Stimulated activated CD4-positive, alpha-beta T cell treated with anti-CD3 and anti-CD28 coated beads, Interleukin-15, amount 100 ng/mL, for 1 hour (primary cell): ENCODE measurements at places on chromosomes 4 and X.

DNA sequence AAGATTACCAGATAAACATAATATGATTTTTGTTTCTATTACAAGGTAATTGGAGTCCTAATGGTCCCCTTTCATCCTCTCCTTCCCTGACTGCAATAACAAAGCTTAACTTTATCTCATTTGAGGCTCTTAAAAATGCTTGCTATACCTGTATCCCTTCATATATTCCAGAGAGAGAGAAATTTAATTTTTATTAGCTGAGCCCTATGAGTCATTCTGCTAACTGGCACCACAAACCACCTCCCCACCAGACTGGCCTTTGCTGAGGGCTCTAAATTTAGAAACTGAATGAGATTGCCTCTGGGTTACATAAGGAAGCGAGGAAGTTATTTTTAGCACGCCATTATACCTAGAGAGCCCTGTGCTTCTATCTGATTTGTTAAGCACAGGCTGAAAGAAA is 27.4 kb downstream of the CBLL2 start:
- no peak for DNase-seq

GRCh38 chrX:69051901-69052300 is 113.4 kb downstream of the PJA1 start:
- no peak for DNase-seq

- DNase-seq: no peak
Measured at GRCh38 chr4:88822034-88822789, 124.6 kb upstream of the NAP1L5 start.

DNA sequence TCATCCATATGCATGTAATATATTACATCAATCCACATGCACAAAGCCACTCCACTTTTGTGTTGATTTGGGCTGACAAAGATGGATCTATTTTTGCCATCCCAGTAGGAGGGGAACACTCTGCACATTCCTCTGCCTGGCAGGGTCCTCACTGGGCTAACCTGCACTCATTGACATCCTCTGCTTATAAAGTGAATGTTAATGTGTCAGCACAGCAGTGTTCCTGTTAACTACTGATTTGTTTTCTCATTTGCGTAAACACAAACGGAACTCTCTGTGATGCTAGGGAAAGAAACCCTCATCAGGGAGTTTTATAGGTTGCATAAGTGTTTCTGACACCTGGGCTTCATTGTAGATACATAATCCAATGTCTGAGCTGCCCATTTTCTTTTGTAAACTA is 826.0 kb downstream of the RAB28 start:
- DNase-seq: no peak

GRCh38 chrX:20361081-20361889 is 94.6 kb upstream of the RPS6KA3 start:
- no peak for DNase-seq

DNA sequence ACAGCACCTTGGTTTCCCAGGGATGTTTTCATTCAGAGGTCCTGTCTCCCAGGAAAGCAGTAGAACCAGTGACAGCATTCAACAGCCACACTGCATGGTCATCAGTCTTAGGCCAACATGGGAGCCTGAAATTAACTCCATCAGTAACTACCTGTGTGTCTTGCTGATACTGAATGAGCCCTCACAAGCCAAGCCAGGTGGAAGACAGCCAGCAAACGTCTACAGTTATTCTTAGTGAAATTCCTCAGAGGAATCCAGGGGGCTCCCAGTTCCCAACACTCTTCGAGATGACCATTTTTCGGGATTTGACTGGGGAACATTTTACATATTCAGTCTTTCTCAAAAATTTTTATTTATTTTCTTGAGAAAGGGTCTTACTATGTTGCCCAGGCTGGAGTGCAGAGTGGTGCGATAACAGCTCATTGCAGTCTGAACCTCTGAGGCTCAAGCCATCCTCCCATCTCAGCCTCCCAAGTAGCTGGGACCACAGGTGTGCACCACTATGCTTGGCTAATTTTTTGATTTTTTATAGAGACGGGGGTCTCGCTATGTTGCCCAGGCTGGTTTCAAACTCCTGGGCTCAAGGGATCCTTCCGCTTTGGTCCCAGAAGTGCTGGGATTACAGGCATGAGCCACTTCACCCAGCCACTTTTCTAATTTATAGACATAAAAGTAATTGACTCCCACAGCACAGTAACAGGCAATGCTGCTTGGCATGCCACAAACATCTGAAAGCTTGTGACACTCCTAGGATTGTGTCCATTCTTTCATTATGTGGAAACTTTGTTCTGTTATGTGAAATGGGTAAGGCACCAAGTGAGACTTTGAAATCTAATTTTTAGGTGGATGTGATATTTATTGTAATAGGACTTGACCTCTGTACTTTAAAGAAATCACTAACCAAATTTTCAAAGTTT is 116.9 kb downstream of the SOWAHB start:
- no peak for DNase-seq

DNA sequence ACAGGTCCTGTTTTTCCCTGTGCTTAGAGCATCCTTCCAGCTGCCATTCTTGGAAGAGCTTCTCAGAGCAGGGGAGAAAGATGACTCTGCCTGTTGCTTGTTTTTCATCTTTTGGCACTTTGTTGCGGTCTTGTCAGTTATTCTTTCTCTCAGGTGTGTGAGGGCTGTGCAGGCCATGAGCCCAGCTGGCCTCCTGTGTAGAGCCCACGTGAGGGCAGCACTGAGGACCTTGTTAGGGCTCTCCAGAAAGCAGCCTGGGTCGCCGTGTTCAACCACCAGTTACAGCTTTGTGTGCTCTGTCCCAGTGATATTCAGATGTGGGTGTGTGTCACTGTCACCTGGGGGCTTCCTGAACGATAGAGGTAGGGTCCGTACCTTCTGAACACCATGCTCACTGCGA is 52.8 kb downstream of the NOP14 start:
- DNase-seq: no peak

DNA sequence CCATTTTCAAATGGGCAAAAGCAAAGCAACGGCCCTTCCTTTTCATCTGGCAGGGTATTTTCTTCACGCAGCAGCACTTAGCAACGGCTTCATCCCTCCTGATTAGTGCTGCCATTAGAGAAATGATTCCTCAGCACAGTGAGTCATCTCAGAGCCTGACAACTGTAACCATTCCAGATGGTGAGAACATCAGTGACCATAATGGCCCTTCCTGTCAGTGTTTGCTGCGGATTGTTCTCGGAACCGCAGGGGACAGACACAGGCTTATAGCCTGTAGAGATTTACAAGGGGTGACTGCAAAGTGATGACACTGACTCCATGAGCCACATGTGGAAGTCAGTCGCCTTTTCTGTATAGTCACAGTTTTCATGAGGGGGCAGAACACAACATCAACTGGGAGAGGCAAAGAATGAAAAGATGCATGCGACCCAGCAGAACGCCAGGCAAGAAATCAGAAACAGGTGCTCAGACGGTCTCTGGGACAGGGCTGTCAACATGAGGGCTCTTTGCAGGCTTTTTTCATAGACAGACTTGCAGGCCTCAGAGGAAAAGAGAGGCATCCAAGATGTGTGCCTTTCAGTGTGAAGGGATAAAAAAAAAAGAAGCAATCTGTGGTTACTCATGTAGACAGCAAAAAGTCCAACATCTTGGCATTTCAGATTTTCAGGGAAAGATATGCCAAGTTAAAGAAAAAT is 69.9 kb upstream of the FBXW7 start:
- no peak for DNase-seq

DNA sequence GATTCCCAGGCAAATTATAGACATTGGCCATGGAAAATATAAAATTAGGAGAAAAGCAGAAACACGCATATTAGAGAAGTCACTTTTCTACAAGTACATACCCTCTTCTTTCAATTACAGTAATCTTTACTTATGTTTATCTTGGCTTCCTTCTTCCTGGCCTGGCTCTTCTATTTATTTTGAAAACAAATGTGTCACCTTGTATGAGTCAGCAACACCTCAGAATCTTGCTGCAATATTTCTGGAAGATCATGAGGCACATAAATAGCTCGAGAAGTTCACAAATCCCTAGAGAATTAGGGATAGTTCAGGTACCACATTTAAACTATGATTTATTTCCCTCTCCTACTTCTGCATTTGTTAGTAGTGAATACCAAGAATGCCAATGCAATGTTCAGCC is 124.6 kb downstream of the ANOS1 start:
- no peak for DNase-seq

DNA sequence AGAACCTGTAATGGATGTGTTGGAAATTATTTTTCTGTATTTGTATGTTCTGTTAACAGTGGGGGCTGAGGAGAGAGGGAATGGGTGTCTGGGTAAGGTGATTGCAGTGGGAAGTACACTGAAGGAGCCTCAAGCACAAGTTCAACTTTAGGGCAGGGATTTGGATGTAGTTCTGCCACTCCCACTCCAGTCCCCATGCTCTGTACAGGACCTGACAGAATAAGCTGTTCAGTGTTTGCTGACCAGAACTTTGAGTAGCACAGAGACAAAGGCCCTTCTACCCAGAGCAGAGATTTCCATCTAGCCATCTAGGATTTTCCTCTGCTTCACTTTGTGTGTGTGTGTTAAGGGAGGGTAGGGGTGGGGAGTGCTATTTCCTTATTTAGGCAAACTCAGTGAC is 49.2 kb downstream of the VSIG4 start:
- no peak for DNase-seq

DNA sequence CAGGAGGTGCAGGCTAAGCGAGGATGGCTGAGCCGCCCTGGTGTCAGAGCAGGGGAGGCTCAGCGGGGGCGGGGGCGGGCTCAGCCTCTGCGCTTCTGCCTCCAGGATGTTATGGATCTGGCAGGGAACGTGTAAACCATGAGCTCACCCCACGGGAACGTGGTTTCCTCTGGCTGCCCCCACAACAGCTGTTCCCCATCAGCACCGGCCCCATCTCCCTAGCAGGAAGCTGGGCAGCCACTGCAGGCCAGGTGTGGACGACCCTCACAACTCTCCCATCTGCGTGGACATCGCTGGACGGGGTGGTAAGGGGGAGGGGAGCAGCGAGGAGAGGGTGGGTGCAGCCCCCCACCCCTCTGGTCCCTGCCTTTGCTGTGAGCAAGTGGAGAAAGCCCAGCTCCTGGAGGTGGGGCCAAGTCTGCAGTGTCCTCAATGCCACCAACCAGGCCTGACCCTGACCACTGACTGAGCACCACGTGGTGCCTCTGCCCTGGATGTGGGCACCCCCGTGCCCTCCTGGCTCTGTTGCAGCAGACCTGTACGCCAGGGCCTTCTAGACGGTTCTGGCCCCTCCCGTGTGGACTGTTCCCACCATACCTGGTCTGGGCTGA is 28.1 kb upstream of the SPON2 start:
- no peak for DNase-seq

DNA sequence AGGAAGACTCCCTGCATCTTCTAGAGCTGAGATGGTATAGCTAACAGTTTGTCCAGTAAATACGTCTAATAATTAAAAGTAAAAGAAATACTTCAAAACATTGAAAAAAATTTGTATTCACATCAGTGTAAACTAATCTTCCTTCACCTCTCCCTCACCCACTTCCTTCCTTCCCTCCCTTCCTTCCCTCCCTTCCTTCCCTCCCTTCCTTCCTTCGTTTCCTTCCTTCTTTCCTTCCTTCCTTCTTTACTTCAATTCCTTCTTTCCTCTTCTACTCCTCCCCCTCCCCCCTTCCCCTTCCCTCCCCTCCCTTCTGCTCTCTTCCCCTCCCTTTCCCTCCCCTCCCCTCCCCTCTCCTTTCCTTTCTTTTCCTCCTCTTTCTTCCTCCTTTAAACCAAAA is 103.7 kb downstream of the POU4F2 start:
- DNase-seq: no peak

- no peak for DNase-seq
Measured at GRCh38 chrX:14125462-14125861, 95.8 kb upstream of the GEMIN8 start.

DNA sequence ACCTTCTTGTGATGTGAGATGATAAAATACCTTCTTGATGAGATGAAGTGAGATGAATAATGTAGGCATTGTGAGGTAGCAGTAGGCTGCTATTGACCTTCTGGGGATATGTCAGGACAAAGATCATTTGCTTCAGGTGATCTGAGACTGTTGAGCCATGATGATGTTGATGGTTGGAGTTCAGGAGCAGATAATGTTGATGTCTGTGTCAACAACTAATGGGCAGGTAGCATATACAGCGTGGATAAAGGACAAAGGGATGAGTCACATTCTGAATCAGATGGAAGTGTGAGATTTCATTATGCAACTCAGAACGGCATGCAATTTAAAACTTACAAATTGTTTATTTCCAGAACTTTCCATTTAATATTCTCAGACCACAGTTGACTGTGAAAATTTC is 57.3 kb downstream of the RAP1GDS1 start:
- DNase-seq: no peak

DNA sequence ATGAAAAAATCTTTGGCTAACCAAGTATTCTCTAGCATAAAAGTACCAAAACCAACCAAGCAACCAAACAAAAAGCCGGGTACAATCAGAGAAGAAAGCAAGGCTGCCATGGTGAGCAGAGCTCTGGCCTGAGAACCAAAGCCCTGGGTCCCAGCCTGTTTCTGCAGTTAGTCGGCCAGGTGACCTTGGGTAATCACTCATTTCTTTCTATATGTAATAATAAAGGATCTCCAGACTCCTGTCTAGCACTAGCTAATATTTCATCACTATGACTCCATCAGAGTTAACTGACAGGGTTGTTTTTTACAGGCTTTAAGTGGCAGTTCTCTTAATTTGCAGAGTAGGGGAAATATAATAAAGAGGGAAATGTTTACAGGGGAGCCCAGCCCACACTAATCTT is 34.0 kb upstream of the RASGEF1B start:
- no peak for DNase-seq

DNA sequence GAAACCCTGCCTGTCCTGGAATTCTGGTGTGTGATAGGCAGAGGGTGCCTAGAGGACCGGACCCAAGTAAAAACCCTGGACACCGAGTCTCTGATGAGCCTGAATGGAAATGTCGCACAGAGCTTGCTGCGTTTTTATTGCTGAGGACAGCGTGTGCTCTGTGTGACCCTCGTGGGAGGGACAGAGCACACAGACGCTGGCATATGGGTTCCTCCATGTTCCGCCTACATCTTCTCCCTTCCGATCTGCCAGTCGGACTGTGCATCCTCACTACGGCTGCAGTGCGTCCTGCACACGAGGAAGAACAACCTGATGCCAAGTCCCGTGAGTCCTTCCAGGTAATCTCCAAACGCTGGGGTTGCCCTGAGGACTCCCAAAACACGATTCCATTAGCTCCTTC is 68.3 kb downstream of the AFAP1 start:
- DNase-seq: no peak

GRCh38 chr4:169870507-169870906 is 112.8 kb upstream of the HPF1 start:
- no peak for DNase-seq

- DNase-seq: no peak
Measured at GRCh38 chrX:12711435-12712040, 79.7 kb upstream of the PRPS2 start.

DNA sequence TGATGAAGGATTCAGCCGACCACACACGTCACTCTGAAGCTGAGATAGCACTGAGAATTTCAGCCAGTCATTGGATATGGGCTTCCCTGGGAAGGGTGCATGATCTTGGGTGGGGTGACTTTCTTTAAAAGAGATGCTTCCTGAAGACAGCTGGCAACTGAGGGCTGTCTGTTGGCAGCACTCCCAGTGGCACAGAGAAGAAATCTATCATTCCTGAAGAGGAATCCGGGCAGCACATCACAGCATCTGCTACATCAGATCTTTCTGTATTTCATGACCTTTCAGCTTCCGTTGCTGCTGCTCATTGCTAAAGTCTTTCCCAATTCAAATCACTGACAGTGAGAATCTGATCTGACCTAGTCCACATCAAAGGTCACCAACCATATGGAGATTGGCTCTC is 193.8 kb upstream of the RBPJ start:
- DNase-seq: no peak
